Activated CD4-positive, alpha-beta memory T cell treated with anti-CD3 and anti-CD28 coated beads for 36 hours (primary cell): ENCODE measurements at places on chromosomes 3 and 15.

- no peak for DNase-seq
Observed at GRCh38 chr3:142846779-142847577, 41.9 kb downstream of the PCOLCE2 start.

DNA sequence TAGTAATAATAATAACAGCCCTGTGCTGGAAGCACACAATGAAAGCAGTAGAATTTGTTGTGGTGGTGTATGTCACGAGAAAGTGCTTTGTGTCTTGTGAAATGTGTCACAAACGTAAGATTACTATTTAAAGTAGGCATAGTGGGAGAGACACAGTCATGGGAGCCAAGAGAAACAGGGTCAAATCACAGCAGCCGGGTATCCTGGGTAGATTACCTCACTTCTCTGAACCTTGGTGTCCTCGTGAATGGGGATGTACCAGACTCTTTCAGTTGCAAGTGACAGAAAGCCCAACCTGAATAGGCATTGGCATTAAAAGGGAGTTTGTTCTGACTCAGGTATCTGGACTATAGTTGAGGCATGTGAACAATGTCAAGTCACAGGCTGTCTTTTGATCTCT lies 29.1 kb upstream of the SRGAP3 start:
- no peak for DNase-seq

GRCh38 chr3:86961297-86961696 lies 29.7 kb downstream of the VGLL3 start:
- DNase-seq = no peak

- DNase-seq = no peak
Observed at GRCh38 chr3:24119321-24119751, 174.2 kb downstream of the NR1D2 start.

- DNase-seq = no peak
Observed at GRCh38 chr3:10195366-10196089, 30.8 kb downstream of the IRAK2 start.

DNA sequence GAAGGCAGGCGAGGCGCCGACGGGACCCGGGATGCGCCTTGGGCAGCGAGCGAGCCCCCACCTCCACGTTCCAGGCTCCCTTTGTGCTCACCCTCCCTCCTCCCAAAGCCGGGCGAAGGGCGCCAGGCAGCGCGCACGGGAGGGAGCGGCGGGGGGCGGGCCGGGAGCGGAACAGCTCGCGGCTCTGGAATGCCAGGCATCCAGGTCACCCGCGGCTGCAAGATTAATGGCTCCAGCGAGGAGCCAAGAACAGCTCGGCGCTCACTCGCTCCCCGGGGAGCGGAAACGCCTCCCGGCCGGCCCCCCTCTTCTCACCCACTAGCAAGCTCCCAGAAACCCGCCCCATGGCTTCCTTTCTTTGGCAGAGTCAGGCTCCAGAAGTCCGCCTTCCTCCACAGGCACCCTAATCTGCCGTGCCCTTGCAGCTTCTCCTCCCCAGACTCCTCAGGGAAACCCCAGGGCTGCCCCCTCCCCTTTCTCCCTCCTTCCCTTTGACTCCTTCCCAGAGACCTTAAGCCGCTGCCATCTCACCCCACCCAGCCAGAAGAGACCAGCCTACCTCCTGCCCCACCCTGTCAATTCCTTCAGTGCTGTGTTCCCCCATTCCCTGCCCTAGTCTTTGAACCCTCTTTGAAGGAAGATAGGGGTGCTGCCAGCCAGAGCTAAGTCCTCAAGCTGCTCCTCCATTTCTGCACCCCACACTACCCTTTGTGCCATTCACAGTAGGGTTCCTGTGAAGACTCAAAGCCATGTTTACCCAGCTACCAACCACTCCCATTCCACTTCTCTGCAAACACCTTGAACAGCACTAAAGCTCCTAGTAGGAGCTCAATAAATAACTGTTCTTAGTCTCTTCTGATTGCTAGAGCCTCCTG lies 9.9 kb downstream of the AMOTL2 start:
- DNase-seq = peak; percentile 55

- no peak for DNase-seq
Observed at GRCh38 chr3:123657111-123657510, 72.3 kb upstream of the HACD2 start.

DNA sequence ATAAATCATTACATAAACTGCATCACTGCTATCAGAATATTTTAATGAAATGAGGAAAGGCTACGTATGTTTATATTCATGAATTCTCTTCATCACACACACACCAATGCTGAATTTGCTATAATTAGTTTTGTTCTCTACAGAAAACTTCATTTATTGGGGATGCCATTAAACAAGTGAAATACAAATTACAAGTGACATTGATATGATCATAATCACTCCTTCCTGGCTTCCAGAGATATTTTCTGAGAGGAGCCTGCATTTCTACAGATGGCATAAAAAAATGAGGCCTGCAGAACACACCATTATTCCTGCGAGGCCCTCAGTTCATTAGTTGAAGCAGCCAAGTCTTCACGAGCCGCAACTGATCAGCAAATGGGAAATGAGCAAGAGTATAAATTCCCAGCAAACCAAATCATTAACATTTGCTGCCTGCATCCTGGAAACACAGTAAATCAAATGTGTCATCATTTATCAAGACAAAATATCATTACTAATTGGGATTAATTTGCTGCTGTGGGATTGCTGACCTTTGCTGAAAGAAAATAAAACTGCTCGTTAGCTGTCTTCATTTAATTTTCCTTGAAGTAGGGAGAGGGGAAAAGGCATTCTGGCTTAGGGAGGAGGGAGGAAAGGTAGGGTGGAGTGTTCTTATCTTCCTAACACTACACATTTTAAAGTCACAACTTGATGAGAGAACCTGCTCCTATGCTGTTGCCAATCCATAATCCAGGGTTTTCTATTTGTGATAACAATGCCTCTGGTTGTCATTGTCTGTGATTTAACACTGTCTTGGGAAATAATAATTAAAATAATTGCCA lies 921.9 kb downstream of the SQOR start:
- no peak for DNase-seq

GRCh38 chr15:74417225-74417624 lies 16.5 kb downstream of the SEMA7A start:
- no peak for DNase-seq

- no peak for DNase-seq
Observed at GRCh38 chr3:29643034-29643425, 362.2 kb downstream of the RBMS3 start.

DNA sequence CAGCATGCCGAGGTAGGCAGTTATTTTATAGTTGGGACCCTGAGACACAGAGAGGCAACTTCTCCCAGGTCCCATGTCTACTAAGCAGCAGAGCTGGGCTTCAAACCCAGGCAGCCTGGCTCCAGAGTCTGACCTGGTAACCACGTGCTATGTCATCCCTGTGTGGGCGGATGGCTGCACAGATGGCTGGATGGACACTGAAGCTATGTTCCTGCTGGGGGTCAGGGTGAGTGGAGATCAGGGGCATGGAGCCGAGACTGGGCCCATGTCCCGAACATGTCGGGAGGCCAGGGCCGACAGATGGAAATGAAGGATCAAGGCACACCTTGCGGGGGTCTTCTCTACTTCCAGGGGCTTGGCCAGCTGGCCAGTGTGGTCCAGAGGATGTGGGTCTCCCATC lies 9.3 kb upstream of the FBLN2 start:
- DNase-seq = no peak

- no peak for DNase-seq
Observed at GRCh38 chr15:80095969-80096368, 36.5 kb downstream of the ZFAND6 start.

DNA sequence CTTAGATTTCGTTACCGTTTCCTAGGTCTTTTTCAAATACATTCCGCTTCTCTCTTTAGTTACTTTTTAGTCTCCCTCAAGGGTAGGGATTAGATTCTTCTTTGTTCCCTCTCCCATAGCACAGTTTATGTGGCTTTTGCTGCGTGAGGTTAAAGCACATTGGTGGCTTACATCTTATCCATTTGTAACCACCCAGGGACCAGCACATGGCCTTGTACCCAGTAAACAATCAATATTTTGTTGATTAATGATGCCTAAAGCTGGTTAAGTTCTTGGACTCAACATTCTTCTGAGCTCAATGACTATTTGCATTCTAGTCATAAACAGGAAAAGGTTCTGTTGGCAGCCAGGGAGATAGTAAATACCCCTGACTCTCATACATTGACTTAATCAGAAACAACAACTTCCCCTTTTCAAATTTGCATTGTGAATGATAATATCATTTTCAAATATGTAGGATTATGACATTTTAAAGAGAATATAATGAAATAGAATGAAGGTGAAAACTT lies 60.2 kb downstream of the CACNA1D start:
- no peak for DNase-seq
